ENCODE measurements at places on chromosomes 16 and 17. TPM values are rescaled to one million over a fixed set of nuclear protein-coding genes. Genes with fewer than 3 reads are reported as not detected.

GRCh38 chr17:4249452-4250029 lies 14.2 kb downstream of the ANKFY1 start:
- no peaks in the 10 kb centered on the region for H3K27me3 ChIP-seq
- no peak for DNase-seq
- H3K4me3 ChIP-seq = no peak overlapping the region
- peaks cover 34% of the 10 kb centered on the region for H3K4me1 ChIP-seq
- peak overlapping the region; percentile 40 for H3K27ac ChIP-seq

GRCh38 chr17:17831208-17832031 lies 5.4 kb downstream of the SREBF1 start:
- peaks cover 11% of the 10 kb centered on the region for H3K36me3 ChIP-seq
- no peak overlapping the region for H3K27ac ChIP-seq
- H3K4me3 ChIP-seq = no peak overlapping the region
- no peaks in the 10 kb centered on the region for H3K27me3 ChIP-seq
- no peak for DNase-seq

- no peaks in the 10 kb centered on the region for H3K4me1 ChIP-seq
- no peak overlapping the region for H3K27ac ChIP-seq
- H3K36me3 ChIP-seq = no peaks in the 10 kb centered on the region
- H3K4me3 ChIP-seq = no peak overlapping the region
- no peaks in the 10 kb centered on the region for H3K27me3 ChIP-seq
- no peak for DNase-seq
These were observed 311.6 kb upstream of the MON1B start for GRCh38 chr16:76879420-76879819.

GRCh38 chr17:4150096-4150495 lies 7.1 kb downstream of the CYB5D2 start:
- H3K27me3 ChIP-seq = no peaks in the 10 kb centered on the region
- DNase-seq = no peak
- H3K36me3 ChIP-seq = peaks cover 25% of the 10 kb centered on the region
- no peak overlapping the region for H3K4me3 ChIP-seq
- H3K4me1 ChIP-seq = peaks cover 2% of the 10 kb centered on the region
- H3K27ac ChIP-seq = no peak overlapping the region

DNA sequence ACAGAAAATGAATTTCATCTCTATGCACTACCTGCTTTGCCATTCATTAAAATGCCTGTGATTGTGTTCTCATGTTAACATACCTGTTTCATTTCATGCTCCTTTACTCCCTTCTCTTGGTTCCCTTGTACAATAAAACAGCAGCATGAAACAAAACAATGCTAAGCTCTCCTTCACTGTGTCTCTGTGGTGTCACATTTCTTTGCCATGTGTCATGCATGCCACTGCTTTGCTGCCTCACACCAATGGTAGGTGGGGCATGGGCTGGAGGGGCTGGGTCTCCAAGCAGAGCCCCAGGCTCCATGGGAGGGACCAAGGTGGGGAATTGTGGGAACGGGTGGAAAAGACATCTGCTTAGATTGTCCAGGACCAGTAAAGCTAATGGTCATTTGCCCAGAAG lies 83.6 kb downstream of the RGS9 start:
- no peak overlapping the region for H3K27ac ChIP-seq
- H3K36me3 ChIP-seq = no peaks in the 10 kb centered on the region
- DNase-seq = no peak

GRCh38 chr16:58509256-58510096 lies 5.8 kb upstream of the SETD6 start:
- H3K36me3 ChIP-seq = no peaks in the 10 kb centered on the region
- no peaks in the 10 kb centered on the region for H3K27me3 ChIP-seq
- DNase-seq = peak; percentile 41
- H3K4me3 ChIP-seq = no peak overlapping the region
- H3K27ac ChIP-seq = no peak overlapping the region

DNA sequence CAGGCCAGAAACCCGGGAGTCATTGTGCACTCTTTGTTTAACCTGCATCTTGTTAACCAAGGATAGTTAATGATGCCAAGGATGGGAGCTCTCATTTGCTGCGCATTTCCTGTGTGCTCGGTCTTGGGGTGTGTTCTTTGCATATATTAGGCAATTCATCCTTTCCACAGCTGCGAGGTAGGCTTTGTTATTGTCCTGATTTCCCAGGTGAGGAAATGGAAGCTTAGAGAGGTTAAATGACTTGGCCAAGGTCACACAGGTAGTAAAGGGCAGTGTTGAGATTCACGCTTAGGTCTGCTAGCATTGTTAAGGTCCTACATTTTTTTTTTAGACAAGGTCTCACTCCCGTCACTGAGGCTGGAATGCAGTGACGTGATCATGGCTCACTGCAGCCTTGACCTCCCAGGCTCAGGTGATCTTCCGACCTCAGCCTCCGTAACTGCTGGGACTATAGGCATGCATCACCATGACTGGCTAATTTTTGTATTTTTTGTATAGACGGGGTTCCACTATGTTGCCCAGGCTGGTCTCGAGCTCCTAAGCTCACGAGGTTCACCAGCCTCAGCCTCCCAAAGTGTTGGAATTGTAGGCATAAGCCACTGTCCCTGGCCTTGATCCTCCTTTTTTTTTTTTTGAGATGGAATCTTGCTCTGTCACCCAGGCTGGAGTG lies 5.0 kb upstream of the LRRC75A start:
- peaks cover 5% of the 10 kb centered on the region for H3K4me1 ChIP-seq
- H3K27ac ChIP-seq = no peak overlapping the region
- no peak for DNase-seq
- H3K4me3 ChIP-seq = no peak overlapping the region
- H3K27me3 ChIP-seq = no peaks in the 10 kb centered on the region

DNA sequence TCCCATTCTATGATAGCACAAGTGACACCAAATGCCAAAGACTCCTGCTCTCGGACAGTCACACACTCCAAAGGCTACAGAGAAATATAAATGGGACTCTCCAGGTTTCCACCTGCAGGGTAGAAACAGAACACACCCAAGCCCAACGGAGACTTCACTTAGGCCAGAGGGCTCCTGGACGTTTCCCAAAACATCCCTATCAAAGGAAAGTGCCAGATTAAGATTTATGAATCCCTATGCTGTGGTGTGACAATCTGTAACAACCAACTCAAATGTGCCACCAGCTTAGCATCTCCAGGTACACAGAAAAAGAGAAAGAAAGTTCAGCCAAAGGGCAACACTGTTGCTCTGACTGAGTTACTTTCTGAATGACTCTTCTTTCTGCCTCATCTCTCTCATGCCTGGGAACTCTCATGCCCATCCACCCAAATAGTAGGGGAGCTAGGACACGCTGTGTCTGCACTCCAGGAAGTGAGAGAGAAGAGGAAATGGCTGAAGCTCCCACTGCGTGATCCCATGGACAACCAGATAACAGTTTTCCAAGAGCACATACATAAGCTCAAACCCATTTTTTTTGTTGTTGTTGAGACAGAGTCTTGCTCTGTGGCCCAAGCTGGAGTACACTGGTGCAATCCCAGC lies 49.7 kb downstream of the SMG6 start:
- no peak for DNase-seq
- no peak overlapping the region for H3K27ac ChIP-seq
- H3K36me3 ChIP-seq = peaks cover 20% of the 10 kb centered on the region

DNA sequence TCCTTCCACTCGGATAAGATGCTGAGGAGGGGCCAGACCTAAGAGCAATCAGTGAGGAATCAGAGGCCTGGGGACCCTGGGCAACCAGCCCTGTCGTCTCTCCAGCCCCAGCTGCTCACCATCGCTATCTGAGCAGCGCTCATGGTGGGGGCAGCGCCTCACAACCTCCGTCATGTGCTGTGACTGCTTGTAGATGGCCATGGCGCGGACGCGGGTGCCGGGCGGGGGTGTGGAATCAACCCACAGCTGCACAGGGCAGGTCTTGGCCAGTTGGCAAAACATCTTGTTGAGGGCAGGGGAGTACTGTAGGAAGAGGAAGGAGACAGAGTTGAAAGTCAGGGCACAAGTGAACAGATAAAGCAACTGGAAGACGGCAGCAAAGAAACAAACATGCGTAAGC lies 12.4 kb downstream of the TP53 start:
- no peak overlapping the region for H3K4me3 ChIP-seq
- no peak for DNase-seq
- H3K4me1 ChIP-seq = no peaks in the 10 kb centered on the region

DNA sequence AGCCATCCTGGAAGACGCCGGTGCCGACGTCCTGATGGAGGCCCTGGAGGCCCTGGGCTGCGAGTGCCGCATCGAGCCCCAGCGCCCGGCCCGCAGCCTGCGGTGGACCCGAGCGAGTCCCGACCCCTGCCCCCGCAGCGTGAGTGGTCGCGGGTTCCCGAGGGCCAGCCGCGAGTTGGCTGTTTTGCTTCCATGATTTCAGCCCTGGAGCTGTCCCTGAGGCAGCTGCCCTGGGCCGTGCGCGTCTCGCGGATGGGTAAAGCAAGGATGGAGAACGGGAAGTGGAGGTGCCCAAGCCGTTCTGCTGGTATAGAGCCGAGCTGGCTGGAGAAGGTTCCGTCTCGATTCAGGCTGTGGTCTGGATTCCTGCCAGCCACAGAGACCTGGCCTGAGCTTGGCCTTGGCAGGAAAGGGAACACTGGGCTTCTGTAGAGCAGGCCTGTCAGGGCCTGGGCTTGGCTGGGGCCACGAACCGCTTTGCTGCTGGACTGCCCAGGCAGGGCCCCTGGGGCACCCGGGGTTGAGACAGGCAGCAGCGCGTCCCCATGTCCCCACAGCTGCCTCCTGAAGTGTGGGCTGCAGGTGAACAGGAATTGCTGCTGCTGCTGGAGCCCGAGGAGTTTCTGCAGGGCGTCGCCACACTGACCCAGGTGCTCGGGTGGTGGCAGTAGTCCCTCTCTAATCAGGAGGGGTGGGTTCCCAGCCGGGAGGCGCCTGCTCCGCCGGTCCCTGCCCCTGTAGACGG lies 941 bp upstream of the MRPS34 start:
- H3K4me3 ChIP-seq = peak overlapping the region; percentile 98
- H3K27ac ChIP-seq = peak overlapping the region; percentile 94
- peaks cover 37% of the 10 kb centered on the region for H3K4me1 ChIP-seq
- H3K27me3 ChIP-seq = no peaks in the 10 kb centered on the region
- no peak for DNase-seq
- H3K36me3 ChIP-seq = peaks cover 50% of the 10 kb centered on the region

DNA sequence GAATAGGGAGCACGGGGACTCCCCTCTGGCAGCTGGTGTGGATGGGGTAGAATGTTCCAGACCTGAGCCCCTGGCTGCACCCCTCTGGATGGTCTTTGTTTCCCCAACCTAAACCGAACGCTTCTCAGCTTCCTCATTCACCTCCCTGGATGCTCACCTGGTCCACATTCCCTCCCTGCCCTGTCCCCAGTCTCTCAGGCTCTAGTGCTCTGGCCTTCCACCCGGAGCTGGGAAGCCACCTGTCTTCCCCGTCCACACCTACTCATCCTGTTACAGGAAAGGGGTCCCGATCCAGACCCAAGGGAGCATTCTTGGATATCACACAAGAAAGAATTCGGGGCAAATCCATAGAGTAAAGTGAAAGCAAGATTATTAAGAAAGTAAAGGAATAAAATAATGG lies 73.5 kb downstream of the CYLD start:
- DNase-seq = no peak
- H3K27me3 ChIP-seq = no peaks in the 10 kb centered on the region
- H3K36me3 ChIP-seq = no peaks in the 10 kb centered on the region
- no peak overlapping the region for H3K27ac ChIP-seq

GRCh38 chr17:49108318-49108717 lies 24.3 kb upstream of the B4GALNT2 start:
- no peak for DNase-seq
- no peaks in the 10 kb centered on the region for H3K36me3 ChIP-seq
- H3K4me1 ChIP-seq = no peaks in the 10 kb centered on the region
- H3K27ac ChIP-seq = no peak overlapping the region

GRCh38 chr17:82698974-82699442 lies 510 bp upstream of the RAB40B start:
- DNase-seq = peak; percentile 54
- no peaks in the 10 kb centered on the region for H3K27me3 ChIP-seq

GRCh38 chr16:88988980-88989811 lies 12.2 kb upstream of the CBFA2T3 start:
- H3K36me3 ChIP-seq = no peaks in the 10 kb centered on the region
- DNase-seq = no peak
- H3K4me1 ChIP-seq = no peaks in the 10 kb centered on the region
- H3K27me3 ChIP-seq = peaks cover 32% of the 10 kb centered on the region
- H3K27ac ChIP-seq = no peak overlapping the region
- H3K4me3 ChIP-seq = no peak overlapping the region

DNA sequence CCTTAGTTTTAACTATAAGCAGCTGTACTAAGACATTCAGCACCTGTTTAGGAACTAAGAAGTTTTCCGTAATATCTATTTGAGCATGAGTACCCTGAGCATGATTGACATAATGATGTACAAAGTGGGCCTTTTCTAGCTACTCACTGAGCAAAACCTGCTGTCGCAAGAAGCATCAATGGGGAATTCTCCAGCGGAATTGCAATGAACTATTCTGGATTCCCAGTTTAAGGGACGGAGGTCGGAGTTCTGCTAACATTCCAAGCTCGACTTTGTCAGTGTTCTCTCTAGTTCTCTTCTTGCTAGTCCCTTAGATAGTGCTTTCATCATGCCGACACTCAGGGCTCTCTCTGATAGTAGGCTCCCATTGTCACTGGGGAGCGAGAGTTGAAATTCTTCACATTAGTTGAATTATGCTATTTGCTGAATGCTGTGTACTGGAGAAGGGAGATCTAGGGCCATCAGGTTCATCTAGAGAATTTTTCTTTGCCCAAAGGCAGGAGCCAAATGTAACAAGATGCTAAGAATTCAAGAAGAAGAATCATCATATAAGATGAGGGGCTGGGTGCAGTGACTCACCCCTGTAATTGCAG lies 40.2 kb upstream of the MYH2 start:
- no peaks in the 10 kb centered on the region for H3K4me1 ChIP-seq
- no peaks in the 10 kb centered on the region for H3K36me3 ChIP-seq
- H3K27me3 ChIP-seq = peaks cover 4% of the 10 kb centered on the region

Gene STH
- not detected for total RNA-seq

Gene FAM83G
- 5.8 TPM for total RNA-seq

Gene CFAP97D1
- total RNA-seq = not detected

Gene C16orf86
- total RNA-seq = 5.3 TPM
